Pulmonary artery endothelial cell (primary cell): ENCODE measurements at places on chromosomes 7 and 10.

- no peak for DNase-seq
Measured at GRCh38 chr10:66501356-66501755, 424.5 kb upstream of the LRRTM3 start.

GRCh38 chr7:6536262-6537260 is 14.7 kb downstream of the GRID2IP start:
- DNase-seq: no peak

DNA sequence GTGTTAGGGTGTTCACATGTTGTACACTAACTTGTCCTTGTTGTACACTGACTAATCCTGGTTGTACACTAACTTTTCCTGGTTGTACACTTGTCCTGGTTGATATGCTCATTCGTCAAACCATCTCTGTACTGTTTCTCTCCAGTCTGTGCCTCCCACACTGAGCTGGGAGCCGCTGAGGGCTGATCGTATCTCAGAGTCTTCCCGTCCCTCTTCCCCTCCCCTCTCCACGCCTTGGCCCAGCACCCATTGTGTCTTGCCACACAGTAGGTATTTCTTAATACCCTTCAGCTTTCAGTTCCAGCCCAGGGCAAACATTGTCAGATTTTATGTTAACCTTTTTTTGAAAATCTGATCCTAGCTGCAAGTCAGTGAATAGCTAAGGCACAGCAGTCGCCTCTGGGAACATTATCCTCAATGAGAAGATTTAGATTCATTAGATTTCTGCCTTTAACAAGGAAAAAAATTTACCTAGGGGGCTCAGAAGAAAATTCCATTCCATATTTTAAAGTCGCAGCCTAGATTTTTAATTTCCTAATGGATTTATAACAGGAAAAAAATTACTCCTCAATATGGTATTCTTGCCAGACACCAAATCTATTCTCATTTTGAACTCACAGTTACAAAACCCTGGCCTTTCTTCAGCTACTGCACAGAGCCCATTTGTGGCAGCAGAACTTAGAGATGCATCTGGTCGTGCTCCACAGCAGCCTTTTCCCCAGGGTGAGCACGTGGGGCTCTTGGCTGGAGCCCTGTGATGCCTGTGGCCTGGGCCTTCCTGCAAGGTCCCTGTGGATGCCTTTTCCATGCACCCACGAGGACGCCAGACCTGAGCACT is 33.0 kb upstream of the CHST15 start:
- DNase-seq: no peak

DNA sequence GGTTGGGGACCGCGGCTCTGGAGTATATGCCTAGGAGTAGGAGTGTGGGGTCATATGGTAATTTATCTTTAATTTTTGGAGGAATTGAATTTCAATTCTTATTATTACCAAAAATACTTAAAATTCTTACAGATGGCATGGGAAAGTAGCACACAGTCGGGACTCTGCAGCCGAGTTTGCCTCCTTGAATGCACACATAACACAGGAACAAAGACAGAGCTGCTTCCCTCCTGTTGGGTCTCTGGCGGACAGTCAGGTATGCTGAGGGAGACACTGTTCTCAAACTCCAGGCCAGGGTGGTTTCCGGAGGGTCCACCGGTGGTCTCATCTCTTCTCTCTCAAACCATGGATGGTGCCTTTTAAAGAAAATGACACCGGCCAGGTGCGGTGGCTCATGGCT is 32.7 kb downstream of the GRIFIN start:
- DNase-seq: no peak
